ENCODE measurements at places on chromosomes 6 and 20.

GRCh38 chr6:17431581-17431980 lies 38.2 kb downstream of the CAP2 start:
- no peak for DNase-seq

- DNase-seq, result no peak
Measured at GRCh38 chr6:2935566-2936291, 32.6 kb upstream of the SERPINB9 start.

- DNase-seq, result no peak
Measured at GRCh38 chr20:57724610-57725405, 15.0 kb upstream of the PMEPA1 start.

DNA sequence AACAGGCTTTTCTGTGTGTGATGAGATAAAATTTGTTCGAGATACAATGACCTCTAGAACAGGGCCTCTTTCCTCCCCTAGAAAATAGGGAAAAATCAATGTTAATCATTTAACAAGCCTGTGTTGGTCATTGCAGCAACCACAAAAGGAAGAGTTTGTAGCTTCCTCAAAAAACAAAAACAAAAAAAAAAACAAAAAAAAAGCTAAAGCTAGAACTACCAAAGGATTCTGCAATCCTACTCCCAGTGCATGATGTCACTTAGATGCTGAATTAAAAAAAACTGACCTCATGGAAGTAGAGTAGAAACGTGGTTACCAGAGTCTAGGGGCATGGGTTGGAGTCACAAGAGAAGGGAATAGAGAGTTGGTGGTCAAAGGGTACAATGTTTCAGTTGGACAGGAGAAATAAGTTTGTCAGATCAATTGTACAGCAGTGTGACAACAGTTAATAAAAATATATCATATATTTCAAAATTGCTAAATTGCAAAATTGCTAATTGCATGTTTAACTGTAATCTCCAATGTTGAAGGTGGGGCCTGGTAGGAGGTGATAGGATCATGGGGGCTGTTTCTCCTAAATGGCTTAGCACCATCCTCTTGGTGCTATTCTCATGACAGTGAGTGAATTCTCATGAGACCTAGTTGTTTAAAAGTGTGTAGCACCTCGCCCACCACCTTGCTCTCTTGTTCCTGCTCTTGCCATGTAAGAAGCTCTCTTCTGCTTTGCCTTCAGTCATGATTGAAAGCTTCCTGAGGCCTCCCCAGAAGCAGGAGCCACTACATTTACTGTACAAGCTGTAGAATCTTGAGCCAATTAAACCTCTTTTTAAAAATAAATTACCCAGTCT lies 163.4 kb upstream of the SIM1 start:
- DNase-seq, result no peak

- DNase-seq, result no peak
Measured at GRCh38 chr6:156659822-156660198, 117.4 kb upstream of the ARID1B start.

GRCh38 chr6:19879663-19880062 lies 42.5 kb downstream of the ID4 start:
- DNase-seq, result no peak

- no peak for DNase-seq
Measured at GRCh38 chr6:159312206-159312605, 143.0 kb downstream of the FNDC1 start.

- DNase-seq, result no peak
Measured at GRCh38 chr20:60073086-60073485, 114.9 kb downstream of the CDH26 start.

GRCh38 chr6:113818578-113818977 lies 38.6 kb upstream of the MARCKS start:
- DNase-seq, result no peak

DNA sequence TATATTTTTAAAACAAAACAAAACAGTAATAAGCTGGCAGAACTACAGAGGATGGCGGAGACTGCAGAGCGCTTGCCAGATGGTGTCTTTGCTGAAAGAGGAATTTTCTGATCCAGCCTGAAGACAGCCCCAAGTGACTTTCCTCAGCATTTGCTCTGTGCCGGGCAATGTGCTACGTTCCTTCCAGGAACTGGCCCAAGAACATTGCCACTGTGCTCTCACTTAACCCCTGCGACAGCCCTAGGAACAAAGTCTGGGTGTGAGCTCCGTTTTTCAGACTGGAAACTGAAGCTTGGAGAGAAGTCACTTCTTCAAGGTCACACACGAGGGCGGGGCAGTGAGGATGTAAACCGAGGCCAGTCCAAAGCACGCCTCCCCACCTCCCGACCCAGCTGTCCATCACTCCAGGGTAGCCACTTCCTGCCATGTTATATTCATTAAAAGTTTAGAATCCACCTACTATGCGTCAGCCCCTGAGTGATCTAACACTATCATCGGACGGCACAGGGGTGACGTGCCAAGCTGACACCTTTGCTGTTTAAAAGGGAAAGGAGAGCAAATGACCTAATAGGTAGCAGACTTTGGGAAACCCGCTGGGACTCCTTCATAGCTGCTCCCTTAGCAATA lies 22.3 kb upstream of the BMP7 start:
- no peak for DNase-seq

DNA sequence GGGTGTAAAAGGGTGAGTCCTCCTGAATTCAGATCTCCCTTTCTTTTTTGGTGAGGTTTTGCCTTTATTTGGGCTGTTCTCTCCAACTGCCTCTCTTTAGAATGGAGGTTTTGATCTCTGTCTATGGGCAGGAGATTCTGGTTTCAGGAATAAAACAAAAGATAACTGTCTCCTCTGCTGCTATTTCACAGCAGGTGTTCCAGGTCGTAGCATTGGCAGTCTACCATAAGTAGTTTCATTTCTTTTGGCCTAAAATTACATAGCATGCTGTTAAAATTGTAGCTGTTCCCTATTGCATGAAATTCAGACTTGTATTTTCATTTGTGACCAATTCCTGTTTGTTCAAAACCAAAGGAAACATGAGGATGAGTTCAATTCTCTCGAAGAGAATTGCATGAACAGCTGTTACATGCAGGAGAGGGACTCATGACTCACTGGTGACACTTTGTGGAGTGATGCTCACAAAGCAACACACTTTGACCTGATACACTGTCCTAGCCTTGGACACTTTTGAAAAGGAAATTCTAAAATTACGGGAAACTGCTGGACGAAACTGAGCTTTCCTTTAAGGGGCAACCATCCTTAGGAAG lies 76.8 kb upstream of the SIRPG start:
- DNase-seq, result no peak

DNA sequence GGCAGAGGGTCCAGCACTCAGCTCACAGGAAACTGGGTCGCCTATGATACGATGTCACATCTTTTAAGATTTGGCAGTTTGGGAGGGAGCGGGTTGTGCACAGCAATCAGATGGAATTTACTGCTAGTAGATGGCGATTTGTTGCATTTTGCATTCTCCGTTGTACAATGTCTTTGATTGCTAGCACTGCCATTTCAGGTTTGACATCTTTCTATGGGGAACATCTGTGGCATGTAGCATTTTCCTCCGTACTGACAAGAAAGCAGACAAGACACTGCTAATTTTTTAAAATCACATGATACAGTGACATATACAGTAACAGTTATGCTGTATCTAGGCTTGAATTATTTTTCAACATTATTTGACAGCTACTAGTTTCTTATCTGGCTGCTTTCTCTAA lies 119.7 kb upstream of the PCSK2 start:
- DNase-seq, result no peak

DNA sequence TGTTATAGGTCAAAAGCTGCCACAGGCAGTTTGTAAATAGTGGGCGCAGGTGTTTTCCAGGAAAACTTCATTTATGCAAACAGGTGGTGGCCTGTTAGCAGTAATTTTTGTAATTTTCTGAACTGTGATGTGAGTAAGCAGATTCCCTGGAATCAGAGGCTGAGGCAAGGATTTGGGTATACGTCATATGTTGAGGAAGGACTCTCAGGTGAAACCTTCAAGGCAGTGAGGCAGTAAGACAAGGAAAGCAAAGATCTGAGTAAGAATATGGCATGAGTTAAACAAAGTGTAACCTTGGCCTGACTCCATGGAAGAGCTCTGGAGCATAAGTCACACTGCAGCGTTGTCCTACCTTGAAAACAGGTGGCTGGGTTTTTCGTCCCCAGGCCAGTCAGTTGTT lies 291.1 kb upstream of the BTBD3 start:
- DNase-seq, result no peak

DNA sequence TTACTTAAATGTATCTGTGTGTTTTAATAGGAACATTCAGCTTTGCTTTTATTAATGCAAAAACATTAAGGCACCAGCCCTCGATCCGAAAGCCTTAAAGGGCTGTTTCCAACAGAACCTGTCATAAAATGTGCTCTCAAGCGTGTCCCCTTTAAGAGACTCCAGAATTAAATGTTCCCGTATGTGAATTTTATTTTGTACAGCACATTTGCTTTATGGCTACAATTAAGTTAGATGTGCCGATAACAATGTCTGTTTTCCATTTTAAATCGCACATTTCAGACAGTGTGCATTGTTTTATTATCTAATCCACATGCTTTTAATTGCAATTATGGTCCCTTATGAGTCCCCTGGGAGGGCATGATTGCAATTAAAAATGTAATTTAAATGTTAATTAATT lies 198.9 kb downstream of the TSHZ2 start:
- no peak for DNase-seq

DNA sequence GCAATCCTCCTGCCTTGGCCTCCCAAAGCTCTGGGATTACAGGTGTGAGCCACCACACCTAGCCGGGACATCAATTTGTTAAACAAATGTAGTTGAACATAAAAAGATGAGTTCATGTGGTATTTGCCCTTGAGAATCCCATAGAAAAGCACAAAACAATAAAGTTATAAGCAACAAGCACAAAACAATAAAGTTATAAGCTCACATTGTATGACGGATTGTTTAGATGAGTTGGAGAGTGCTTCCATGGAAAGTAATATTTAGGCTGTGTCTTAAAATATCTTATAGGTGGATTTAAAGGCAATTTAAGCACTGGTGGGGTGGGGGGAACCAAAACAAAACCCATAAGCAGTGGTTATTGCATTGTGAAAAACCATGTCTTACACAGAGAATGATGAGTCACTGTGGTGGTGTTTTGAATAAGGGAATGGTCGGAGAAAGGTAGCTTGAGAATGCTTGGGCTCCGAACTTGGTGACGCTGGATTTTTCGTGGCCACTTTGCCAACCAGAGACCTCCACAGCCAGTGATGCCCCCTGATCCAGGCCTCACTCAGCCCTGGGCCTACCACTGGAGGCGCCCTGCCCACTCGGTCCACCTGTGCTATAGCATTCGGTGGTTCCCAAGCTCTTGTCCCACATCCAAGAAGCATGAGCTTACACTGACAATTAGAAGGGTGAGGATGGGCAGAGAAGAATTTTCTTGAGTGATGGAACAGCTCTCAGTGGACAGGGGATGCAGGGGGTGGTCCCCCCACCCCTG lies 256.0 kb downstream of the CDKAL1 start:
- no peak for DNase-seq

GRCh38 chr6:125228981-125229479 lies 72.7 kb downstream of the HDDC2 start:
- DNase-seq, result no peak

DNA sequence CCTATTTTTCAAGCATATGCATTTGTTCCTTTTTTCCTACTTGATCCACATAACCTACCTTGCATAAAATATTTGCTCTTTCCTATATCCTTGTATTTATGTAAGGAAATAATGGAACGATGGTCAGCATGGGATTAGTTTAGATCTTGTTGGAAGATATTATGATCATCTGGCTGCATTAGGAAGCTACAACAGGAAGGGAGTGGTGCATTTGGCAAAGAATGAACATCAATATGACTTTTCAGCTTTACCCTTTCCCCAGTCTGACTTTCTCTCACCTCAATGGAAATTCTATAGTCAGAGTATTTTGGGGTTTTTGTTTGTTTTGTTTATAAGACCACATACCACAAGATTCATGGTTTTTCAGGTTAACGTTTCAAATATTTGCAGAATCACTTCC lies 66.0 kb downstream of the HS3ST5 start:
- DNase-seq, result no peak

- DNase-seq, result no peak
Measured at GRCh38 chr20:49573900-49574416, 6.0 kb upstream of the PTGIS start.

DNA sequence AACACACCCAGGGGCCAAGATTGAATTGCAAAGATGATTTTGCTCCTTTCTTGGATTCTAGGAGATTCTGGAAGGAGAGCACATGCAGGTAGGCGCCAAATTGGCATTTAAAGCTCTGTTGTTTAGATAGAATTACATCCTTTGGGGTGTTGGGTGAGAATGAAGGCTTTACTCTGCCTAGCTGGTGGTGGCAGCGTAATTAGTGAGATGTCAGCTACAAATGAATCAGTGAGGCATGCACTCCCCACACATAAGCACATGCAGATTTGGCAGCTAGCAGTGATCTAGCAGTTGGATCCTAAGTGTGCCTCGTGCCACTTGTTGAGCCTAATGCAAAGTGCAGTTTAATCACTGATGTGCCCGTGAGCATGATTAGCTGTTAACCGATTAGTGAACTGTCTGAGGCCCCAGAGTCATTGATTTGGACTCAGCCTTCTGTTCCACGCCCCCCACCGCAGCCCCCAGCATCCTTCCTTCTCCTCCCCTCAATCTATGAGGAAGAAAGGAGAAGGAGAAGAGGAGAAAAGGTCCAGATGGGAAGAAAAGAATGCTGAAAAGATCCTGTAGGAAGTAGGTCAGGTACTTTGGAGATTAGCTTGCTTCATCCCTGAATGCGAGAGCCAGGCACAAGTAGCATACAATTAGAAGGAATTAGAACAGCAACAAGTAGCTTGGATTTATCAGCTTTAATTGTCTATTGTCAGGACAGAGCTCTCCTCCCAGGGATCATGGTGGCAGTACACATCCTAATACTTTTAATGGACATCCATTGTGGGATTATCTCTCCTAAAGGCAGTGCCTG lies 6.0 kb upstream of the PRDM1 start:
- DNase-seq, result no peak

DNA sequence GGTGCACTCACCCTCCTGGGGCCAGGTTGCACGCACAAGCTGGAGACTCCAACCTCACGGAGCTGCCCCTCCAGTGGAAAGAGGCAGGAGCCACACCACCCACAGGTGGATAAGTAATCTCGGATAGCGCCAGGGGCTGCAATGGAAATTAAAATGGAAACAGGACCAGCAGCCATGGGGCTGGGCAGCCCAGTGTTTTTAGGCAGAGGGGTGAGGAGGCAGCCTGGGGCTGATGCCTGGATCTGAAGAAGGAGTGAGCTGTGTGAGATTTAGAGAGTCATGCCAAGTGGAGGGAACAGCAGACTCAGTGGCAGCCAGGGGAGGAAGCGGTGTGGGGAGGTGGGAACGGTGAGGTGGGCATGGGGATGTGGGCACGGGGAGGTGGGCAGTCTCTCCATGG lies 275.6 kb downstream of the SMOC2 start:
- no peak for DNase-seq

- no peak for DNase-seq
Measured at GRCh38 chr6:120173250-120173649, 823.7 kb upstream of the MAN1A1 start.

DNA sequence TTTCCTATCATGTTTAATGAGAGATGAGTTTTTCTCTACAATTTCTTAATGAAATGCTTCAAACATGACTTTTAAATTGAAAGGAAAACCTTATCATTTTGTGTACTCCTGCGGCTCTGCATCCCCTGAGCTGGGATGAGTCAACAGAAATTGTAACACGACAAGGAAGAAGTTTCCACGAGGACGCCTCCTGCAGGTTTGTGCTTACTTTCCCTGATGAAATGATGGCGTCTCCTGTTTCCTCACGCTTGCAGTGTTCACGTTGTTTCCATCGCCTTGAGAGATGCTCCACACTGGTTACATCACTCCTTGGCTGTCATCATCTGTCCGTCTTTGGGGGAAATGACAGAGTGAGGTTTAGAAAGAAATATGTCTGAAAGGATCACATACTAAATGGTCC lies 233.7 kb upstream of the ZFP64 start:
- DNase-seq, result no peak

Measured in stimulated activated CD8-positive, alpha-beta memory T cell treated with anti-CD3 and anti-CD28 coated beads, Interleukin-7, amount 100 ng/mL, for 1 hour (primary cell).